ENCODE measurements at places on chromosomes 16 and 17. TPM values are rescaled to one million over a fixed set of nuclear protein-coding genes. Genes with fewer than 3 reads are reported as not detected.

- no peak overlapping the region for H3K27ac ChIP-seq
- H3K4me1 ChIP-seq, result peaks cover 3% of the 10 kb centered on the region
- H3K36me3 ChIP-seq, result no peaks in the 10 kb centered on the region
- peaks cover 27% of the 10 kb centered on the region for H3K27me3 ChIP-seq
These were observed 33.8 kb upstream of the SBK1 start for GRCh38 chr16:28258567-28258966.

DNA sequence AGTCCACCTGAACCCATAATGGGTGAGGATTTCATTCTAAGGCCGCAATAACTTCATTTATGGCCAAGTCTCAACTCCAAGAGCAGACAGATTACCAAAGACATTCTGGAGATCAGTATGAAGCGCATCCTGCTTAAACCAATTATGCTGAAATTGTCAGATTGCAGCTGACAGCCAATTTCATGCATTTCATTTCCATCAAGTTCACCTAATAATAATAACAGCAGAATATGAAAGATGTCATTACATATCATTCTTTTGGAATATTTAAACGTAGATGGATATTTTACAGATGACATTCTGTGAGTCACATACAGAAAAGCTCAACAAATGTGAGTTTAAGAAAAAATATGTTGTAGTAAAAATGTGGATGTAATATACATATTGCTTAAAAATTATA lies 54.9 kb upstream of the NACA2 start:
- no peak overlapping the region for H3K4me3 ChIP-seq
- peaks cover 17% of the 10 kb centered on the region for H3K4me1 ChIP-seq
- H3K36me3 ChIP-seq, result peaks cover 7% of the 10 kb centered on the region
- no peak overlapping the region for H3K27ac ChIP-seq
- no peaks in the 10 kb centered on the region for H3K27me3 ChIP-seq
- DNase-seq, result no peak

GRCh38 chr17:44362459-44362948 lies 1.1 kb downstream of the FAM171A2 start:
- peaks cover 17% of the 10 kb centered on the region for H3K4me1 ChIP-seq
- H3K27ac ChIP-seq, result no peak overlapping the region
- no peaks in the 10 kb centered on the region for H3K36me3 ChIP-seq
- peak overlapping the region; percentile 68 for H3K4me3 ChIP-seq
- peaks cover 25% of the 10 kb centered on the region for H3K27me3 ChIP-seq

DNA sequence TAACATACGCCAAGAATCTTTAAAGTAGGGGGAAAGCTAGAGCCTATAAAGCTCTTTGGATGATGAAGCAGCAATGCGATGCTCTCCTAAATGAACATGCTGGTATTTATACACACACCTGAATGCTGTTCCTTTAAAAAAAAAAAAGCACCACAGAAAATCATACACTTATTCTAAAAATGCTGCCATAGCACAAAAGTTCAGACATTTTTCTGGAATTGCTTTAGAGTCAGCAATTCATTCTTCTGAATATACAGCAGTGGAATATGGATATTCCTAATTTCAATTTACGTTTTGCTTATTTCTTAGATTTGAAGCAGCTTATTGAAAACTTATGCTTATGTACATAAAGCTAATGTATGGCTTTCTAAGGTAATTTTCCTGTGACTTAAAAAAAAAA lies 3.1 kb downstream of the CSNK2A2 start:
- peaks cover 23% of the 10 kb centered on the region for H3K4me1 ChIP-seq
- no peak for DNase-seq
- H3K36me3 ChIP-seq, result peaks cover 48% of the 10 kb centered on the region
- H3K27ac ChIP-seq, result no peak overlapping the region
- H3K27me3 ChIP-seq, result peaks cover 6% of the 10 kb centered on the region
- H3K4me3 ChIP-seq, result no peak overlapping the region

- no peaks in the 10 kb centered on the region for H3K27me3 ChIP-seq
- peaks cover 40% of the 10 kb centered on the region for H3K36me3 ChIP-seq
- H3K4me1 ChIP-seq, result peaks cover 24% of the 10 kb centered on the region
- no peak for DNase-seq
- peak overlapping the region; percentile 60 for H3K27ac ChIP-seq
These were observed 25.4 kb downstream of the PELP1 start for GRCh38 chr17:4678448-4679026.

GRCh38 chr17:34562387-34562786 lies 17.0 kb upstream of the TMEM132E start:
- no peaks in the 10 kb centered on the region for H3K27me3 ChIP-seq
- no peak for DNase-seq

DNA sequence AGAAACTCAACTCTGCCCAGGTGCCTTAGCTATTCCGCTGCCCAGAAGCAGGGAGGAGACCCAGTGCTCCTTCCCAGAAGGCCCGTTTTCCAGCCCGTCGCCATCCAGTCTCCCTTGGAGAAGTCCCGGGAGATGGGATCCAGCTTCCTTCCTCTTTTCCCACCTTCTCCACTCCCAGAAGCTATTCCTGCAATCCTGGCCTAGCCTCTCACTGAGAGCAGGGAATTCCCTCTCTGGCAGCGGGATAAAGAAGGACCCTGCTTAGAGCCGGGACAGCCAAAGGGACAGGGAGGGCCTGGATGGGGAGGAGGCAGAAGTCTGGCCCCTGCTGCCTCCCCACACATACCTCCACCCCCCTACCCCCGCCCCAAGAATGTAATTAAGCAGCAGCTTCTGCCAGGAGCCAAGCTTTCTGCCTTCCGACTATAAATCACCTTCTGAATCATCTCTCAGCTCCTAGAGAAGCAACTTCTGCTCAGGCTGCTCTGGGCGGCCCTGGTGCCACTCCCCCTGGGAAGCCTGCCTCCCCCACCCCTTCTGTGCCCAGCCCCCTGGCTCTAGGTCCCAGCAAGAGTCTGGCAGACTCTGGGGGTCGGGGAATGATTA lies 6.4 kb downstream of the WNT3 start:
- DNase-seq, result no peak
- H3K27ac ChIP-seq, result no peak overlapping the region
- peaks cover 28% of the 10 kb centered on the region for H3K27me3 ChIP-seq
- no peaks in the 10 kb centered on the region for H3K4me1 ChIP-seq
- H3K4me3 ChIP-seq, result no peak overlapping the region

GRCh38 chr16:19804538-19805323 lies 79.9 kb downstream of the GPRC5B start:
- no peak overlapping the region for H3K27ac ChIP-seq
- no peaks in the 10 kb centered on the region for H3K27me3 ChIP-seq
- no peak overlapping the region for H3K4me3 ChIP-seq
- DNase-seq, result peak; percentile 59

GRCh38 chr16:8381814-8382213 lies 208.5 kb downstream of the TMEM114 start:
- H3K27me3 ChIP-seq, result no peaks in the 10 kb centered on the region
- no peaks in the 10 kb centered on the region for H3K36me3 ChIP-seq
- H3K27ac ChIP-seq, result no peak overlapping the region
- no peaks in the 10 kb centered on the region for H3K4me1 ChIP-seq
- H3K4me3 ChIP-seq, result no peak overlapping the region

GRCh38 chr17:74856112-74856511 lies 3.6 kb downstream of the GRIN2C start:
- no peak for DNase-seq
- peaks cover 15% of the 10 kb centered on the region for H3K4me1 ChIP-seq
- H3K27me3 ChIP-seq, result peaks cover 69% of the 10 kb centered on the region
- H3K27ac ChIP-seq, result no peak overlapping the region
- no peak overlapping the region for H3K4me3 ChIP-seq

DNA sequence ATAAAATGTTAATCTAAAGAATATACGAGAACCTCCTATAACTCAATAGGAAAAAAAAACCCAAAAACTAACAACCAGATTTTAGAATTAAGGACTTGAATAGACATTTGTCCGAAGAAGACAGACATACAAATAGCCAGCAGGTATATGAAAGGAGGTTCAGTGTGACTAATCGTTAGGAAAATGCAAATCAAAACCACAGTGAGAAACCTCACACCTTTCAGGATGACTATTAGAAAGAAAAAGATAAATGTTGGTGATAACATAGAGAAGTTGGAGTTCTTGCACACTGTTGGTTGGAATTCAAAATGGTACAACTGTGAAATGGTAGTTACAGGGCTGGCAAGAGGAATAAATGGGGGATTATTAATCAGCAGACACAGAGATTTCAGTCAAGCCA lies 339.0 kb downstream of the TMEM114 start:
- H3K36me3 ChIP-seq, result no peaks in the 10 kb centered on the region
- no peak overlapping the region for H3K4me3 ChIP-seq
- no peak for DNase-seq
- no peaks in the 10 kb centered on the region for H3K4me1 ChIP-seq

DNA sequence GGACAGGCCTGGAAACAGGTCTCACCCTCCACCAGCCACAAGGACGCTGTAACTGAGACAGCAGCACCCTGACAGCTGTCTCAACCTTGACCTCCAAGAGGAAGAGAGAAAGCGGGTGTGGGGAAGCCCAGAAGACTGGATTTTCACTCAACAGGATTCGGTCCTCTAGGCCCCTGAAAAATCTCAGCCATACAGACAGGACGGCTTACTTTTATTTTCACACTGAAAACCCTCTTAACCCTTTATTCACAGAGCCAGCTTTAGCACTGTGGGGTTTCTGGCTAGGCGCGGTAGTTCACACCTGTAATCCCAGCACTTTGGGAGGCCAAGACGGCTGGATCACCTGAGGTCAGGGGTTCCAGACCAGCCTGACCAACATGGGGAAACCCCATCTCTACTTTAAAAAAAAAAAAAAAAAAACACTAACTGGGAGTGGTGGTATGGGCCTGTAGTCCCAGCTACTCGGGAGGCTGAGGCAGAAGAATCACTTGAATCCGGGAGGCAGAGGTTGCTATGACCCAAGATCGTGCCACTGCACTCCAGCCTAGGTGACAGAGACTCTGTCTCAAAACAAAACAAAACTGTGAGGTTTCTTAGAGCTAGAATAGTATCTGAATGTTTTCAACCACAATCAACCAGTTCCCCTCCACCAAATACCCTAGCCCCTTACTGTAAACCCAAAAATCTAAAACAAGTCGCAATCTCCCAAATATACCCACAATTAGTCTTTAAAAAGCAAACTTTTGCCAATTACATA lies 5.3 kb downstream of the ANKRD11 start:
- H3K4me1 ChIP-seq, result peaks cover 70% of the 10 kb centered on the region
- H3K4me3 ChIP-seq, result no peak overlapping the region
- H3K36me3 ChIP-seq, result peaks cover 2% of the 10 kb centered on the region
- H3K27me3 ChIP-seq, result no peaks in the 10 kb centered on the region
- no peak for DNase-seq

GRCh38 chr16:22141767-22142166 lies 20.5 kb upstream of the SDR42E2 start:
- H3K27me3 ChIP-seq, result peaks cover 11% of the 10 kb centered on the region
- no peaks in the 10 kb centered on the region for H3K4me1 ChIP-seq
- no peaks in the 10 kb centered on the region for H3K36me3 ChIP-seq
- DNase-seq, result no peak
- no peak overlapping the region for H3K27ac ChIP-seq
- H3K4me3 ChIP-seq, result no peak overlapping the region

DNA sequence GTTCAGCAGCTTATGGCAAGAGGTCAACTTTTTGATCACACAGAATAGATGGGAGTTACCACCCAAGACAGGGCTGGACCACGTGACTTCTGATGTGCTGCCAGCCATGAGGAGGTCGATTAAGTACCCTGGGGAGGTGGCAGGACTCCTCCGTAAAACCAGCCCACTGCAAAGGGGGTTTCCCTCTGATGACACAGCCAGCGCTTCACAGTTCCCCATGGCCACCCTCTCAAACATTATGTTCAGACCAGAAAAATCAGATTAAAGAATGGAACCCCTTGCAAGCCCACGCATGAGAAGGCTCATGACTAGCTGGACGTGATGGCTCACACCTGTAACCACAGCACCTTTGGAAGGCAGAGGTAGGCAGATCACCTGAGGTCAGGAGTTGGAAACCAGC lies 222.9 kb downstream of the CPPED1 start:
- peaks cover 6% of the 10 kb centered on the region for H3K27me3 ChIP-seq
- no peak for DNase-seq
- H3K4me3 ChIP-seq, result no peak overlapping the region
- no peaks in the 10 kb centered on the region for H3K4me1 ChIP-seq

- H3K27me3 ChIP-seq, result no peaks in the 10 kb centered on the region
- H3K36me3 ChIP-seq, result no peaks in the 10 kb centered on the region
- H3K4me3 ChIP-seq, result peak overlapping the region; percentile 56
These were observed 35.9 kb downstream of the CMTM4 start for GRCh38 chr16:66660422-66661209.

DNA sequence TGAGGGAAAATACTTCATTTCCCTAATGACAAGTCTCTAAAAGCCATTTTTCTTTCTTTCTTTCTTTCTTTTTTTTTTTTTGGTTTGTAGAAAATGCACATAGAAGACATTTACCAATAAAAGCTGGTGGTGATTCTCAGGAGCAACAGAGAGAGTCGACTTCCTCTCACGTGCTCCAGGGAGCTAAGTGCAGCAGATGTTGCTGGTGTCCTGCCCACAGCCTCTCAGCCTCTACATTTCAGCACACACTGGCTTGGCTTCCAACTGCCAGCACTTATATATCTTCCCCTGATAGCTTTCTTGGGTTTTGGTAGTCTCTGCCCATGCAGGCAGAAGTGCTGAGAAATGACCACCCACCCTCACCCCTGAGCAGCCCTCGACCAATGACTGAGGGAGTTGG lies 58.4 kb upstream of the MARCHF10 start:
- no peak overlapping the region for H3K27ac ChIP-seq
- no peak overlapping the region for H3K4me3 ChIP-seq
- peaks cover 12% of the 10 kb centered on the region for H3K4me1 ChIP-seq
- peaks cover 12% of the 10 kb centered on the region for H3K27me3 ChIP-seq
- H3K36me3 ChIP-seq, result no peaks in the 10 kb centered on the region

DNA sequence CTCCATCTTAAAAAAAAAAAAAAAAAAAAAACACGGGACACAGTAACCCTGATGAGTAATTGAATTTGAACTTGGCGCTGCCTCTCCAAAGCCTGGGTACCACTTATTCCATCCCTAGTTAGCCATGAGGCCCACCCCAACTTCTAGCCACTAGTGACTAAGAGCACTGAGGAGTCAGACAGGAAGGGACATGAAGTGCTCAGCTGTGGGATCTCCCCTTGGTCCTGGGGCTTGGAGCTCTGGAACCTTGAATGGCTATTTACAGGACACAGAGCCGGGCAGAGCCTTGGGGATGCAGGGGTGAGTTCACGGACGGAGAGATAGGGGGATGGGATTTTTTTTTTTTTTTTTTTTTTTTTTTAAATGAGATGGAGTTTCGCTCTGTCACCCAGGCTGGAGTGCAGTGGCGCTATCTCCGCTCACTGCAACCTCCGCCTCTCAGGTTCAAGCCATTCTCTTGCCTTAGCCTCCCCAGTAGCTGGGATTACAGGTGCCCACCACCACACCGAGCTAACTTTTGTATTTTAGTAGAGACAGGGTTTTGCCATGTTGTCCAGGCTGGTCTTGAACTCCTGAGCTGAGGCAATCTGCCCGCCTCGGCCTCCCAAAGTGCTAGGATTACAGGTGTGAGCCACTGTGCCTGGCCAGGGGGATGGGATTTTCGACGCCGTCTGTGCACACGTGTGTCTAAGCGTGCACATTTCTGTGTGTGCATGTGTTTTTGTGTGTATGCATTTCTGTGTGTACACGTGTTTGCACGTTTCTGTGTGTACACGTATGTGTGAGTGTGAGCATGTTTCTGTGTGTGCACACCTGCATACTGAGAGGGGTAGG lies 20.4 kb upstream of the CIBAR2 start:
- no peak for DNase-seq
- H3K27ac ChIP-seq, result no peak overlapping the region
- H3K36me3 ChIP-seq, result no peaks in the 10 kb centered on the region
- H3K4me3 ChIP-seq, result no peak overlapping the region

GRCh38 chr17:13352747-13353415 lies 248.8 kb downstream of the HS3ST3A1 start:
- H3K36me3 ChIP-seq, result no peaks in the 10 kb centered on the region
- peaks cover 10% of the 10 kb centered on the region for H3K4me1 ChIP-seq
- H3K27me3 ChIP-seq, result no peaks in the 10 kb centered on the region
- DNase-seq, result no peak

The MILR1 gene
- not detected for total RNA-seq

The KRT38 gene
- total RNA-seq, result not detected

The TEKT5 gene
- total RNA-seq, result 0.50 TPM

The PIGS gene
- total RNA-seq, result 80.0 TPM

The SCRN2 gene
- 25.6 TPM for total RNA-seq

The ZNF629 gene
- 27.2 TPM for total RNA-seq

The ZFP1 gene
- total RNA-seq, result 17.0 TPM

Data from osteocyte (in vitro differentiated cells).